Foreskin keratinocyte (primary cell): ENCODE measurements at places on chromosomes 2 and 18.

- no peak for DNase-seq
These were observed 24.5 kb upstream of the SMAD7 start for GRCh38 chr18:48975120-48975816.

- DNase-seq = no peak
These were observed 242.0 kb upstream of the STON1 start for GRCh38 chr2:48287976-48288375.

GRCh38 chr2:70718241-70718640, 49.8 kb downstream of the ADD2 start:
- DNase-seq = no peak

GRCh38 chr2:215271446-215271845, 40.4 kb upstream of the ATIC start:
- DNase-seq = no peak

- no peak for DNase-seq
These were observed 133.4 kb upstream of the OSR1 start for GRCh38 chr2:19491796-19492195.

DNA sequence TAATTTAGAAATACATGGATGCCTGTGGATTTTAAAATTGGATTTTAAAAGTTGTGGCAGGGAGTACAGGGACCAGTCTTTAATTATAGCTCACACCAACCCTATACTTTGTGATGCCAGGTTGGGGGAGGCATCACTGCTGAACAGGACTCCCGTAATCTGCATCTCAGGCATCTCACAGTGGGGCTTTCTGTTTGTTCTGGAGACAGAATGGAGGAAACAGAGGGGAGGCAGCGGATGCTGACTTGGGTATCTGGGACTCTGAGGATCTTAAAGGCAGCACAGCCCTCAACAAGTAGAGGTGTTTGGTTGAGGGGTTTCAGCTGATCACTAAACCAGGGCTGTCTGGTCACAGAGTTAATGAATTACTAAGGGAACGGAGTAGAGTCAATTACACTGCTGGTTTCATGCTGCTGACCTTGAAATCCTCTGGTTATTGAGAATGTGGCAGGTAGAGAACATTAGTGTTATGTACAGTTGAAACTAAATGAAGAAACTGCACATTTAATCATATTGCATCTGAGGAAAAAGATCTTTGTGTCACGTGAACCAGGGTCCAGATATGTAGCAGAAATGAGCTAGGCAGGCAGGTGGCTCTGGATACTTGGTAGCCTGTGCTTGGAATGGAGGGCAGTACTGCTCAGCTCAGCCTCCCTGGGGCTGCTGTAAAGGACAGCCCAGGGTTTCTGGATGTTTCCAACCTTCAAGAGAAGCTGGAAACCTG, 40.3 kb downstream of the FHOD3 start:
- DNase-seq = no peak

GRCh38 chr2:151961558-151961957, 133.3 kb upstream of the ARL5A start:
- DNase-seq = no peak

- DNase-seq = no peak
These were observed 43.3 kb downstream of the NFATC1 start for GRCh38 chr18:79438898-79439627.

- DNase-seq = peak; percentile 10
These were observed 737.6 kb downstream of the LRP1B start for GRCh38 chr2:141393214-141393545.

DNA sequence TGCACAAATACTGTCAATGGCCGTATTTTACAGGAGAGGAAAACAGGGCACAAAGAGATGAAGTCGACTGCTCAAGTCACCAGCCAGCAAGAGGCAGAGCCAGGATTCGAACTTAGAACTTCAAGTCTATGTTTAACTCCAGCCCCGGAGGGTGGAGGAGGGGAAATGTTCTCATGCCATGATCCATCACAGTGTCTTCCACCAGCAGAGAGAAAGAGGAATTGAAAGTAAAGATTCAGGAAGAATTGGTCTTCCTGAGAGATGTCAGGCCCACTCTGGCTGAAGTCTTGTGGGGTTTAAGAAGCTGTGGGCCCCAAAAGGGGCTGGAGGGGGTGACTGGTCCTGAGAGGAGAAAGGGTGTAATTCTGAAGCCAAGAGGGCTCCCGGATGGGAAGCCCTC, 260.0 kb downstream of the TNS1 start:
- DNase-seq = no peak

DNA sequence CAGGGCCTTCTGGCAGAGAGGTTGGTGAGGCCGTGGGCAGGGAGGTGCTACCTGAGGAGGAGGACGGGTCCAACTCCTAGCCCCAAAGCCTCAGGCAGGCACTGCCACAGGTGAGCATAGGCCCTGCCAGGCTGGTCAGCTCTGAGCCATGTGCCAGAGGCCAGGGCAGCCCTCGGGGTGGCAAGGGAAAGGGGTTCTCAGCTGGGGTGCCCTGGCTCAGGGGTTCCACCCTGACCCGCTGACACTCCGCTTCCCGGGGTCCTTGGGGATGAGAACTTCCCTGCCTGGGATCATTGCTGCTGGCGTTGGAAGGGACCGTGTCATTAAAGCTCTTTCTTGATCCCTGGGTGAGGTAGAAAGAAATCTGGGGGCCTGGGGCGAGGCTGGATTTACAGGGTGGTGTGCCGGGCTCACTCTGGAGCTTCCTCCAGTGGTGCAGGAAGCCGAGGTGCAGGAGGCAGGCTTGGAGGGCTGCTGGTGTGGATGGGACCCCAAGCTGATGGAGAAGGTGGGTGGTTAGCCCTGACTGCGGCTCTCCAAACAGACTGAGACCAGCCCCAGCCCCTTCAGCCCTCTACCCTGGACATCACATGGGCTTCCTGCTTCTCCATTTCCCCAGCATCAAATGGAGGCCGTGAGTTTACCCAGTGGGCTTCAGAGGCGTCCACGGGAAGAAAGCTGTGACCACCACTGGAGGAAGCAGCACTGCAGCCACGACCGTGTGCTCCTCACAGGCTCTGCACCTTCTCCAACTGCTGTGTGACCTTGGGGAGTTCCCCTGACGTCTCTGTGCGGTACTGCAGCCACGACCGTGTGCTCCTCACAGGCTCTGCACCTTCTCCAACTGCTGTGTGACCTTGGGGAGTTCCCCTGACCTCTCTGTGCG, 295.2 kb downstream of the NDUFA10 start:
- no peak for DNase-seq

GRCh38 chr2:154713675-154714074, 15.2 kb downstream of the KCNJ3 start:
- DNase-seq = no peak

DNA sequence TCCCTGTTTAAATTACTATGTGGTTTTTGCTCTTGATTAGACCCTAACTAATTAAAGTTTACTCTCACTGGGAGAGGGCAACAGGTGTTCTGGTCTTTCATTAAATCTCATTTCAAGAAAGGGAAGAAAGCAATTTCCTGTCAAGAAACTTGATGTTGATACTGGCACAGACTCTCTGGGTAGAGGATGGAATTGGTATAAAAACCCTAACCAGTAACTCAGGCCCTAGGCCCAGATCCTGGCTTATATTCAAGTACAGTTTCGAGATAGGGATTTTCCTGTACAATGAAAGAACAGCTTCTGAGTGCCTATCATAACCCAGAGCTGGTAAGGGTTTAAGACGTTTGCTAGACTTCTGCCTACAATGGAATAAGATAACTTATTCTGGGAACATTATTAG, 61.6 kb upstream of the ACYP2 start:
- DNase-seq = no peak
